ENCODE measurements at places on chromosomes 2 and 18.

DNA sequence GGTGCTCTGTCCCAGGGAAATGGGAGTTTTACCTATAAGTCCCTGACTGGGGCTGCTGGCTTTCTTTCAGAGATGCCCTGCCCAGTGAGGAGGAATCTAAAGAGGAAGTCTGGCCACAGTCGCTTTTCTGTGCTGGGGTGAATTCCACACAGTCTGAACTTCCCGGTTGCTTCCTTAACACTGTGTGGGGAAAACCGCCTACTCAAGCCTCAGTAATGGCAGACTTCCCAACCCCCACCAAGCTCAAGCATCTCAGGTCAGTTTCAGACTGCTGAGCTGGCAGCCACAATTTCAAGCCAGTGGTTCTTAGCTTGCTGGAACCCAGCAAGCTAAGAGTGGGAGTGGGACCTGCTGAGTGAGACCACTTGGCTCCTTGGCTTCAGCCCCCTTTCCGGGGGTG is 54.9 kb downstream of the NUP35 start:
- DNase-seq, result no peak

DNA sequence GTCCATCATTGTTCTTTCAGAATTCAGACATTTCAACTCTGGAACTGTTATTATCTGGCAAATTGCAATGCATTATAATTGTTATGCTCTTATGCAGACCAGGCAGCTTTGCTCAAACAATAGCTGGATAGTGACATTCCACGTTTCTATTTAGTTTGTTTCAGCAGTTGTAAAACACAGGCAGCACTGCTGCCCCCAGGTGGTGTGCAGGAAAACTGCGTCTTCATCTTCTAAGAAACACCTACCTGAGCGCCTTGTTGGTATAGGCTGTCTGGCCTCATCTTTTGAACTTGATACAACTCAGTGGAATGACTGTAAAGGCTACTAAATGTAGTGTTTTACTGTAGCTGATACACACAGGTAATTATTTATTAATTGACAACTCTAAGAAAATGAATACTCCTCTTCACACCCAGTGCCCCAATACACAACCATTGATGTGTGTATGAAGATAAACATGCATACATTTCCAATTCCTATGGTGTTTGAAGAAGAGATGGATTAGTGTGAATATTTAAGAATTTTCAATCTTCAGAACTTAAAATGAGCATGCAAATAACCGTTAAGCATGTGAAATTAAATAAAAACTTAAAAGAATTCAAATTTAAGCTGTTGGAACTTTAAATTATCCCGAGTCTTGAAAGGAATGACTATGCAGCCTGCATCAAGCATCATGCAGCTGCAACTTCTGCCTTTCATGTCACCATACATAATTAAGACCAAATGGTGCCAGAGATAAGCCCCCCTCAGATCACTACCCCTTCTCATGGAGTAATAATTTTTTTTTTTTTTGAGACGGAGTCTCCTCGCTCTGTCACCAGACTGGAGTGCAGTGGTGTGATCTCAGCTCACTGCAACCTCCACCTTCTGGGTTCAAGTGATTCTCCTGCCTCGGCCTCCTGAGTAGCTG is 85.6 kb downstream of the CD8B2 start:
- DNase-seq, result no peak

DNA sequence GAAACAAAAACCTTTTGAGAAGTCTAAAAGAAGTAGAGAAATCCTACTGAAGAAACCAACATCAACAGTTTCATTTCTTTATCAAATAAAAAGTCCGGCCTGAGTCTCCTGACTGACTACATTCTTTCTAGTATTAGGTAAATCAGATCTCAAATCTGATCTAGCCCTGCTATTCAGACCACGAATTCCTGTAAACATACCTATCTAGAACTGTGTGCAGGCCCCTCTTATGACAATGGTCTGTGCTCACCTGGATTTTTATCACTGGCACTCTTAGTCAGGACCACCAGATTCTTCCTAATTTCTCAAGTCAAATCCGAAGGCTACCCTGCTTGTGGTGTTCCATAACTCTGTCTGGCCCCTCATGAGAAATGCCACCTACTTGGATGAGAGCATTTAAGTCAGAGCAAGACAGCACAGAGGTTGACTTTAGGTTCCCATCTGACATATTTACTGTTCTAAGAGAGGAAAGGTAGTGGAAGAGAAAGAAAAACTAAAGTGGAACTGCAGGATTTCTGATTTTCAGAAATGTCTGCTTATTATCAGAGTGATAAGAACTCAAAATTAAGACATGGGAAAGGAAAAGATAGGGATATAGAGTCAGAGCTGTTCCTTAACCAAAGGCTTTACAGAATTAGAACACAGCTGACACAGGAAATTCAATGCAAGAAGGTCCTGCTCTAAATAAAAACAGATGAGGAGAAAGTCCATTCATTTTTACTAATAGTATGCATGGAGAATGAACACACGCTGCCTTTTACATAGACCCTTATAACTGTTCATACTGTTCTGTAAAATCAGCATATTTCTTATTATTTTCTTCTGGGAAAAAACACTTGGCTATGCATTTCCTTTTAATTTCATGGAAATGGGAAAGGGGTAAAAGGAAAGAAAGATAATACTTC is 56.5 kb downstream of the SLC8A1 start:
- DNase-seq, result no peak

GRCh38 chr2:47558116-47558767 is 155.3 kb downstream of the MSH2 start:
- DNase-seq, result peak; percentile 19

DNA sequence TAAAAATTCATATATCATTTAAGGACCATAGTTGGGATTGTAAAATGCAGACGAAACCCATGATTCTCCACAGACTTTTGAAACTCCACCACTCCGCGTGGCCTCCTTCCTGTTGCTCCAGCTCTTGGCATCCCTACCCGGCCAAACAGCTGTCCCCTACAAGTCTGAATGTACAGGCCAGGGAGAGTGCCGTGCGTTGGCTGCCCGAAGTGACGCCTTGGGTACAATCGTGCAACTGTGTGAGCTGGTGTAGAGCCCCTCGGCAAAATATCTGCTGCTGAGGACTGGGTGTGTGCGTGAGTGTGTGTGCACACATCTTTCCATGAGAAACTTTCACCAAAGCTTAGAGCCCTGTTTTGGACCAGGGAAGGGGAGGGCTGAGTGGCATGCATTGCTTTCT is 43.8 kb upstream of the ZNF516 start:
- DNase-seq, result no peak

Measured in cardiac muscle cell (in vitro differentiated cells and primary cell).